Smooth muscle cell of trachea (primary cell): ENCODE measurements at places on chromosomes 5 and 9. TPM values are rescaled to one million over a fixed set of nuclear protein-coding genes. Genes with fewer than 3 reads are reported as not detected.

Gene SCGB3A2
- total RNA-seq: not detected in 2 replicates

Gene OR1J2
- total RNA-seq: not detected in 2 replicates

Gene GFI1B
- total RNA-seq: 0.17 TPM in 1 of 2 replicates, not detected in the other

Gene PTPN3
- total RNA-seq: under 0.01 and 0.17 TPM in 2 replicates

Gene SMIM33
- total RNA-seq: not detected in 2 replicates

Gene ADAMTS6
- 33.2 and 52.8 TPM in 2 replicates for total RNA-seq

Gene C9orf153
- 0.15 and 0.50 TPM in 2 replicates for total RNA-seq

Gene ZDHHC11
- total RNA-seq: 0.87 and 2.8 TPM in 2 replicates

Gene IL9
- total RNA-seq: not detected in 2 replicates

Gene C5orf52
- not detected in 2 replicates for total RNA-seq

Gene IFNA2
- not detected in 2 replicates for total RNA-seq

Gene NXNL2
- total RNA-seq: 2.0 and 2.3 TPM in 2 replicates

Gene ASS1
- total RNA-seq: 44.2 and 225 TPM in 2 replicates

Gene RETREG1
- 1.0 and 1.3 TPM in 2 replicates for total RNA-seq

Gene FGF10
- total RNA-seq: 1.7 and 7.3 TPM in 2 replicates

Gene DDX4
- total RNA-seq: under 0.01 TPM in 1 of 2 replicates, not detected in the other

Gene HSDL2
- total RNA-seq: 57.0 and 60.7 TPM in 2 replicates

Gene CAMK4
- total RNA-seq: 3.5 and 6.4 TPM in 2 replicates

Gene PCDHGA5
- 2.8 and 3.5 TPM in 2 replicates for total RNA-seq

Gene AQP7
- 0.29 and 0.99 TPM in 2 replicates for total RNA-seq

Gene FEM1C
- total RNA-seq: 31.3 and 44.2 TPM in 2 replicates

Gene STKLD1
- 1.2 TPM in 2 replicates for total RNA-seq

Gene CACNA1B
- under 0.01 TPM in 1 of 2 replicates, not detected in the other for total RNA-seq

Gene GGTA1
- total RNA-seq: not detected in 2 replicates

Gene PCA3
- not detected in 2 replicates for total RNA-seq

Gene NR5A1
- total RNA-seq: not detected in 2 replicates

Gene TERT
- not detected in 2 replicates for total RNA-seq

Gene S1PR3
- total RNA-seq: 12.8 and 30.9 TPM in 2 replicates

Gene LRRC19
- not detected in 2 replicates for total RNA-seq

Gene PCDHB13
- total RNA-seq: under 0.01 and 1.3 TPM in 2 replicates

Gene ARSI
- 12.1 and 18.9 TPM in 2 replicates for total RNA-seq

Gene CTXN3
- not detected in 2 replicates for total RNA-seq

Gene CDC25C
- total RNA-seq: 0.66 and 13.7 TPM in 2 replicates

Gene PCDHAC2
- under 0.01 TPM in 1 of 2 replicates, not detected in the other for total RNA-seq

Gene ENC1
- total RNA-seq: 16.1 and 25.6 TPM in 2 replicates

Gene LMAN2
- total RNA-seq: 418 and 537 TPM in 2 replicates

Gene PKD2L2
- not detected in 2 replicates for total RNA-seq

Gene COL27A1
- 3.6 and 8.6 TPM in 2 replicates for total RNA-seq

Gene SNCAIP
- under 0.01 and 0.66 TPM in 2 replicates for total RNA-seq

Gene GRM6
- not detected in 2 replicates for total RNA-seq

Gene MPDZ
- total RNA-seq: 36.1 and 38.0 TPM in 2 replicates

Gene EMB
- 8.3 and 13.7 TPM in 2 replicates for total RNA-seq

Gene SLC6A19
- not detected in 2 replicates for total RNA-seq

Gene ZNF658
- 6.1 and 8.0 TPM in 2 replicates for total RNA-seq

Gene ELAVL2
- total RNA-seq: 0.15 and 0.17 TPM in 2 replicates

Gene MYORG
- 1.2 and 1.9 TPM in 2 replicates for total RNA-seq

Gene TYRP1
- not detected in 2 replicates for total RNA-seq

Gene SPZ1
- not detected in 2 replicates for total RNA-seq

Gene HTR4
- not detected in 2 replicates for total RNA-seq

Gene RAPGEF6
- 19.4 and 28.7 TPM in 2 replicates for total RNA-seq

Gene SPINK13
- not detected in 2 replicates for total RNA-seq

Gene RFX3
- 1.8 and 5.1 TPM in 2 replicates for total RNA-seq

Gene RECK
- 81.6 and 138 TPM in 2 replicates for total RNA-seq

Gene PCDHB3
- 0.29 and 0.50 TPM in 2 replicates for total RNA-seq

Gene TSSK1B
- 0.15 and 0.50 TPM in 2 replicates for total RNA-seq

Gene PCDHGC3
- 94.1 and 137 TPM in 2 replicates for total RNA-seq

Gene SLC6A18
- total RNA-seq: not detected in 2 replicates
